ENCODE measurements at places on chromosomes 2 and 18. TPM values are rescaled to one million over a fixed set of nuclear protein-coding genes. Genes with fewer than 3 reads are reported as not detected.

Gene LBX2
- 0.18 TPM for total RNA-seq

Gene MARCHF4
- total RNA-seq = not detected

Gene PLGLB2
- total RNA-seq = 0.49 TPM

Gene ABCG8
- not detected for total RNA-seq

Gene TLX2
- not detected for total RNA-seq

Gene VWA3B
- total RNA-seq = not detected

Gene BCS1L
- 90.3 TPM for total RNA-seq

- no peak overlapping the region for H3K27ac ChIP-seq
- H3K4me1 ChIP-seq = no peaks in the 10 kb centered on the region
- no peaks in the 10 kb centered on the region for H3K36me3 ChIP-seq
- no peak overlapping the region for H3K4me3 ChIP-seq
These were observed 182.4 kb downstream of the TMEM18 start for GRCh38 chr2:494853-495252.

GRCh38 chr2:60262178-60262577 is 291.3 kb downstream of the BCL11A start:
- no peak overlapping the region for H3K27ac ChIP-seq
- H3K27me3 ChIP-seq = no peaks in the 10 kb centered on the region
- no peak for DNase-seq
- no peaks in the 10 kb centered on the region for H3K36me3 ChIP-seq
- H3K4me1 ChIP-seq = peaks cover 5% of the 10 kb centered on the region
- no peak overlapping the region for H3K4me3 ChIP-seq

- no peak for DNase-seq
- H3K27me3 ChIP-seq = no peaks in the 10 kb centered on the region
- no peak overlapping the region for H3K27ac ChIP-seq
- H3K4me3 ChIP-seq = no peak overlapping the region
- no peaks in the 10 kb centered on the region for H3K4me1 ChIP-seq
These were observed 86.9 kb downstream of the LTBP1 start for GRCh38 chr2:33033606-33034081.

DNA sequence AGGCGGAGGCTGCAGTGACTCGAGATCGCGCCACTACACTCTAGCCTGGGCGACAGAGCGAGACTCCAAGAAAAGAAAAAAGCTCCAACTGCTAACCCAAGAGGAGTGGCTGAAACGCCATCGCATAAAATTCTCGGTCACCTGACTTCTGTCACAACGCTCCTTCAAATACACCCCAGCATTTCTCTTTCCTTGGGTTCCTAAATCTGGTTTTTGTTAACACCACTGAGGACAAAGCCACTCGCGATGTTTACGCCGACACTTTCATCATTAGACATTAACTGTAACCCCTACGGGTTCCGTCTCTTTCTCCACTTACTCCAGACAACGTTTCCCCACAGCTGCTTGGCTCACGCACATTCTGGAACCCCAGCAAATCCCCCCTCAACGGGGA is 679 bp downstream of the CLK1 start:
- DNase-seq = no peak
- peak overlapping the region; percentile 95 for H3K27ac ChIP-seq
- peaks cover 28% of the 10 kb centered on the region for H3K4me1 ChIP-seq

DNA sequence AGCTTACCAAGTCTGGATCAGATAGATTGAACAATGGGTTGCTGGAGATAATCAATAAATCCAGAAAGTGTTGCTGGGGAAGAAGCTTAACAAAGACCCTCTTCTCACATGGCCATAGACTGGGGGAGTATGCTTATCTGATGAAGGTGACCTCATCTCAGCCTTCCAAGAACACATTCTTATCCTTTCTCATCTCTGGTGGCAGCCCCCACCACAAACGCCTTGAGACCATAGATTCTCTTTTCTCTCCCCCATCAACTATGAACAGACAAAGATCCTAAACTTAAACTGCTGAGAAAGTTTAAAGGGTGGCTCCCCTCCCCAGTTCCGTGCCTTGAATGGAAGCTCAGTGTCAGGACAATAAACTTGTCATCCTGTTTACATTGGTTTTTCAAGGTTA is 428.7 kb upstream of the TRIB2 start:
- H3K27me3 ChIP-seq = no peaks in the 10 kb centered on the region
- no peak overlapping the region for H3K4me3 ChIP-seq
- DNase-seq = no peak
- H3K4me1 ChIP-seq = peaks cover 21% of the 10 kb centered on the region
- peaks cover 2% of the 10 kb centered on the region for H3K36me3 ChIP-seq
- H3K27ac ChIP-seq = no peak overlapping the region

DNA sequence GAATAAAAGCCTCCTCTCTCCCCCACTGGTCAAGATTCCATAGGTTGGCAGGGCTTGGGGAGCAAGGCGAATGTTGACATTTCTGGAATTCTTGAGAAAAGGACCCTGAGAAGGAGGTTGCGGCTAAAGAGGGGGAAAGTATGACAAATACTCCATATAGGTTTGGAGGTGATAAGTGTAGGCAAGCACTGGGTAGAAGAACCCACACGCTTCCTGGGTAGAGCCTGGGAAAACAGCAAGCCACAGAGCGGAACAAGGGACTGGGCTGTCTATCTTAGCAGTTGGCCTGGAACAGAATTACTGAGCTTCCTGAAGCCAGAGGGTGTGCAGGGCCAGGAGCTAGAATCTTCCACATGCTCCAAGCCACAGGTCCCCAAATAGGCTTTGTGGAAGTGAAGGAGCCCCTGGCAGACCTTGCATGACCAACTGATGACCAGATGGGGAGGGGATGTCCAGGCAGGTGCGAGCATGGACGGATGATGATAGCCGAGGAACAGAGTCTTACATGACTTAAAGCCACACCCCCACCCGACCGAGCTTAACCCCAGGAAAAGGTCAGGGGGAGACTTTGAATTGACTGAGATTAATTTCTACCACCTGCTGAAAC is 9.9 kb downstream of the PRKAG3 start:
- no peaks in the 10 kb centered on the region for H3K36me3 ChIP-seq
- H3K27ac ChIP-seq = no peak overlapping the region
- DNase-seq = no peak

- H3K36me3 ChIP-seq = no peaks in the 10 kb centered on the region
- no peak overlapping the region for H3K4me3 ChIP-seq
- no peaks in the 10 kb centered on the region for H3K27me3 ChIP-seq
- no peak for DNase-seq
- peaks cover 2% of the 10 kb centered on the region for H3K4me1 ChIP-seq
- H3K27ac ChIP-seq = no peak overlapping the region
These were observed 173.0 kb upstream of the GATA6 start for GRCh38 chr18:21996351-21996826.

DNA sequence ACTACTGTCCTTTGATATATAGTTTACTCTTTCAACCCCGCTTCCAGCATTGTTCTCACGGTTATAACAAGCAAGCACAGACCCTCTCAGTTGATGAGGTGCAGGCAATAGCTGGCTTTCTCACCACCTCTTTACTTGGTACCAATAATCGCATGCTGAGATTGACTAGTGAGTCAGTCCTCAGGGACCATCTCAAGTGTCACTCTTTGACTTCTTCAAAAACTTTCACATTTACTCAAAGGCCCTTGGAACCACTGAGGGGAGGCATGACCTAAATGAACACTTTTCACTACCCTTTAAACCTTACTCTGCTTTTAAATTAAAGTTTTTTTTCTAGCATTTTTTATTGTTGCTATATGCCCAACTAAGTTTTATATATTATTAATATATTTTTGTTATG is 101.8 kb downstream of the DAW1 start:
- no peaks in the 10 kb centered on the region for H3K27me3 ChIP-seq
- H3K4me3 ChIP-seq = no peak overlapping the region
- H3K36me3 ChIP-seq = no peaks in the 10 kb centered on the region
- H3K4me1 ChIP-seq = no peaks in the 10 kb centered on the region
- no peak for DNase-seq

- H3K36me3 ChIP-seq = no peaks in the 10 kb centered on the region
- H3K4me1 ChIP-seq = no peaks in the 10 kb centered on the region
- no peak overlapping the region for H3K27ac ChIP-seq
- no peak for DNase-seq
These were observed 233.4 kb downstream of the RIT2 start for GRCh38 chr18:42882122-42882521.

DNA sequence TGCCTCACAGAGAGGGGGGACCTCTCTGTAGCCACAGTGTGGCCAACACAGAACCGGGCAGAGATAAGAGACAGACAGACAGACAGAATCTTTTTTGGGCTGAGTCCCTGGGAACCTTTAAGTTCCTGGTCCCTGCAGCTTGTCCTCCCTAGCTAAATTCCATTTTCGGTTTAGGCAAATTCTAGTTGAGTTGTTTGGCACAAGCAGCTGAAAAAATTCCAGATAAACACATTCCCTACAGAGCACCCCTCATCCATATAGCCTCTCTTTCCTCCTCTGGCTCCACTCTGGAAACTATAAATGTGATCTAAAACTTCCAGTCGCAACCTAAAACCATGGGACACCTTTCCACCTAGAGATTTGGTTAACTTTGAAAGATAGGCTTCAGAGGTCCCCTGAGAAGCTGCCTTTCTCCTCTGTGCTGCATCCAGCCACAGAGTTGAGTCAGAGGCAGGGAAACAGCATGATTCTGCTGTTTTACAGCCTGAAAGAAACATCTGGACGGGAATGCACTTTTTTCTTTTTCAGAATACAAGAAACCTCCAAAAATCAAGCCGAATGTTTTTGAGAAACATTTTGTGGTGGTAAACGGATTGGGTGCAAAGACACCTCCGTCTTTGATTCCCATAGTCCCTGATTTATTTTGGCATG is 30.9 kb downstream of the SLC4A3 start:
- peaks cover 43% of the 10 kb centered on the region for H3K27me3 ChIP-seq
- no peak overlapping the region for H3K27ac ChIP-seq
- no peak overlapping the region for H3K4me3 ChIP-seq

- no peaks in the 10 kb centered on the region for H3K4me1 ChIP-seq
- H3K4me3 ChIP-seq = no peak overlapping the region
- DNase-seq = no peak
- no peaks in the 10 kb centered on the region for H3K36me3 ChIP-seq
- peaks cover 11% of the 10 kb centered on the region for H3K27me3 ChIP-seq
These were observed 51.7 kb downstream of the IMPA2 start for GRCh38 chr18:12032786-12033642.

DNA sequence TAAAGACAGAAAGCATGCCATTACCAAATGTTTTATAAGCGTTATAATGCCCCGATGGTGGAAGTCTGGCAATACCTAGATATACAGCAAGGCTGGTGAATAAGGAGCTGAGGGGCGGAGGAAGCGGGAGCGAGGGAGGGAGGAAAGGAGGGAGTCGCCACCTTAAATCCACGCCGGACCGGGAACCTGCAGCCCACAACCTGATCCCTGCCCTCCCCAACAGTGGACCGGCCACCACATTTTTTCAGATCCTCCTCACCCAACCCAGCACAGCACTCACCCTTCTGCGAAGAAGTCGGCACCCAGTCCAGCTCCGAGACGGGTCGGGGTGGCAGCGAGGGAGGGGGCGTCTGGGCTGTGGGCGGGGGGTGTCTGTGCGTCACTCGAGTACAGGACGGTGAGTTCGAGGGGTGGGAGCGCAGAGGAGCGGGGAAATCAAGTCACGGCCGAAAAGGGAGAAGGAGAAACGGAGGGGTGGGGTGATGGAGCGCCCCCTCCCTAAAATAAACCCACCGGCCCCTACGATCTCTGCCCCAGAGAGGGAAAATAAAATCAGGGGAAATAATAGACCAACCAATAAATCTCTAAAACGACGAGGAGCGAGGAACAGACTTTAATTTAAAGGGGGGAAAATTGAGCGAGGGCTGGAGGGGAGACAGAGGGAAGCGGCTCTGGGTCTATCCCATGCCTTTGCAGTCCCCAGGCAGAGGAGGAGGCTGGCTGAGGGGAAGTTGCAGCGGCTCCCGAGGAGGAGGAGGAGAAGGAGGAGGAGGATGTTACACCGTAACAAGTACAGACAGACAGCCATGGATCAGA is 96.5 kb upstream of the SERTAD2 start:
- H3K4me1 ChIP-seq = peaks cover 26% of the 10 kb centered on the region
- peak overlapping the region; percentile 97 for H3K27ac ChIP-seq
- peak; percentile 41 for DNase-seq
- H3K4me3 ChIP-seq = peak overlapping the region; percentile 94

DNA sequence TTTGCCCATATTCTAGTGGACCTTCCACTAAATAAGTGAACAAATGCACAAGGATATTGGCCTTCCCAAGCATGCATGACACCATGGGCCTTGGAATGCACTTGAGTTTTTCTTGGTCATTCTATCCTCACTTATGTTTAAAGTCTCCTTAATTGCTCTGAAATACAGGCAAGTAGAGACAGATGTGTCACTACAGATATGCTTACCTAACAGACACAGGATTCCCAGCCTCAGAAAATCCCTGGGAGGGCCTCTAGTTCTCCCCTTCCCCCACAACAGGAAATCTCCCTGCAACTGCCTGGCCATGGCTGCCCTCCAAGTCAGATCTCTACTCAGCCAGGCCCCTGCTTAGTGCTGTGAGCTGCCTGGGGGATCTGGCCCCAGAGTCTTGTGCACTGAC is 445.2 kb downstream of the IRS1 start:
- H3K4me3 ChIP-seq = no peak overlapping the region
- H3K4me1 ChIP-seq = no peaks in the 10 kb centered on the region
- peaks cover 16% of the 10 kb centered on the region for H3K27me3 ChIP-seq
- H3K27ac ChIP-seq = no peak overlapping the region

DNA sequence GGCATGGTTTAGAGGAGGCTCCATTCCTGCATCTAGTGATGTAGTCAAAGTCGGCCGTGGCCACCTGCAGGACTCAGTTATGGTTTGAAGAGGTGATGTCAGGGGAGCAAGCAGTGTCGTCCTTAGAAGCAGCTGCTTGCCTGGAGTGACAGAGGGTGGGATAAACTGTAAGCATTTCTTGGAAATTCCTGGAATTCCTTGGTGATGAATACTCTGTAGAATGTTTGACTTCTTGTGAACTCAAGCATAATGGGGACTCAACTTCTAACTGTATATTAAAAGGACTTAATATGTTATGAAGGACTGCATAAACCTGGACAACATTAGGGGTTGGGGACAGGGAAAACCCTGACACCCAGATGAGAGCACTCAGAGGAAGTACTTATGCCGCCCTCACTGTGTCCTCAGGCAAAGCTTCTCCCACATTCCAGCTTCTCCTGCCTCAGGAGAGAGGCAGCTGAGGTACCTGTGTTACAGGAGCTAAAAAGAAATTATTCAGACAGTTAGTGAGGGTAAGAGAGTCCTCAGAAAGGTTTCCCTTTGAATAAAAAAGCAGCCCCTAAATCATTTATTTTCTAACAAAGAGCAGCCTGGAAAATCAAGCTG is 459.9 kb upstream of the CELF4 start:
- no peak for DNase-seq
- H3K4me3 ChIP-seq = no peak overlapping the region
- no peaks in the 10 kb centered on the region for H3K36me3 ChIP-seq
- H3K27ac ChIP-seq = no peak overlapping the region

GRCh38 chr18:68056936-68057335 is 540.4 kb upstream of the DSEL start:
- no peak for DNase-seq
- no peaks in the 10 kb centered on the region for H3K36me3 ChIP-seq
- no peak overlapping the region for H3K27ac ChIP-seq
- H3K4me3 ChIP-seq = no peak overlapping the region
- H3K27me3 ChIP-seq = no peaks in the 10 kb centered on the region
